NB4 (cell line): ENCODE measurements at places on chromosomes 11 and 22.

DNA sequence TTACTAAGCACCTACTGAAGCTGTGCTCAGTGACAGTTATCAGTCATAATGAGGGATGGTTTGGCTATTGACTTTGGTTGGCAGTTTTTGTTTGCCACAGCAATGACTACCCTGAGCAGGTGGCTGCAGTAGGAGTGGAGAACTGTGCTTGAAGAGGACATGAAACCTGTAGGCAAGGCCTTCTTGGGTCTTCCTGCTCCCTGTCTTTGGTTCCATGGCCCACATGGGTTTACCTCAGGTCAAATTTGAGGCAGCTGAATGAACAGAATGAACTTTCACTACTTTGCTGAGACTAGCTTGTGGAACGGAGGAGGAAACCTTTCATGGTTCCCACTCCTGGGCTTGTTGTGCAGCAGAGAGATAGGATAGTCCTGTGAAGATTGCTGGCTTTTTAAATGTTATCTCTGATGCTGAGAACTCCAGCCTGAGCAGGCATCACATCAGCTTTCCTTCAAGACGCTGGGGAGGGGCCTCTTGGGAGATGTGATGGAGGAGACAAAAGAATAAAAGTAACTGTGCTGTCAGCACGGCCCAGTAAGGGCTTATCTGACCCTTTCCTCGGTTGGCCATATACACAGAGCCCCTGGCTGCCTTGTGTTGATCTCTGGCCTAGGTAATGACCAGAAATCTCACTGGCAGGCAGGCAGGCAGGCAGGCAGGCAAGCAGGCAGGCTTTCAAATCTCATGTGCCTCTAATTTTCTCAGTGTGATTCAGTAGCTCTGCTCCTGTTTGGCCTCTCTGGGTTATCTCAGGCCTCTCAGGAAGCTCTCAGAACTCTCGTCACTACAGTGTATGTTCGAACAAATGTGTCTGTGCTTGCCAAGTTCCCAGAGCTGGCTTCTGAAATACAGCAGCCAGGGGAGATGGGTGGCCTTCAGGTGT lies 12.0 kb downstream of the STIM1 start:
- no peak for DNase-seq

- peak; percentile 10 for DNase-seq
Measured at GRCh38 chr22:25903294-25903693, 161.3 kb downstream of the MYO18B start.

DNA sequence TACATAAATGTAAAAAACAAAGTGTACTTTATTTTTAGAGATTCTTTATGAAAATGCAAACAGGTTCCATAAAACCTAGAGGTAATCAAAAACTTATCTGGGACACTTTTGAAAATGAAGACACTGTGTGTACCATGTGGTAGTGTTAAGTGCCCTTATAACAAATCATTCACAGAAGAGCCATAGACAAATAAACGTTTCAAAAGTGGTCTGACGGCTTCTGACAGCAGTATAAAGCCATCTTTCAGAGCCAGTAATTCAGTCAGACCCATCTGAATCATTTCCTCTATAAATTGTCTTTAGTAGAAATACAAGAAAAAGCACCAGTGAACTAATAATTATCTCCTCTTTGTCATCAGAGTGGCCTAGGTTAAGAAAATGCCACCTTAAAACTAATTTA lies 100.0 kb downstream of the PAX6 start:
- DNase-seq: no peak

DNA sequence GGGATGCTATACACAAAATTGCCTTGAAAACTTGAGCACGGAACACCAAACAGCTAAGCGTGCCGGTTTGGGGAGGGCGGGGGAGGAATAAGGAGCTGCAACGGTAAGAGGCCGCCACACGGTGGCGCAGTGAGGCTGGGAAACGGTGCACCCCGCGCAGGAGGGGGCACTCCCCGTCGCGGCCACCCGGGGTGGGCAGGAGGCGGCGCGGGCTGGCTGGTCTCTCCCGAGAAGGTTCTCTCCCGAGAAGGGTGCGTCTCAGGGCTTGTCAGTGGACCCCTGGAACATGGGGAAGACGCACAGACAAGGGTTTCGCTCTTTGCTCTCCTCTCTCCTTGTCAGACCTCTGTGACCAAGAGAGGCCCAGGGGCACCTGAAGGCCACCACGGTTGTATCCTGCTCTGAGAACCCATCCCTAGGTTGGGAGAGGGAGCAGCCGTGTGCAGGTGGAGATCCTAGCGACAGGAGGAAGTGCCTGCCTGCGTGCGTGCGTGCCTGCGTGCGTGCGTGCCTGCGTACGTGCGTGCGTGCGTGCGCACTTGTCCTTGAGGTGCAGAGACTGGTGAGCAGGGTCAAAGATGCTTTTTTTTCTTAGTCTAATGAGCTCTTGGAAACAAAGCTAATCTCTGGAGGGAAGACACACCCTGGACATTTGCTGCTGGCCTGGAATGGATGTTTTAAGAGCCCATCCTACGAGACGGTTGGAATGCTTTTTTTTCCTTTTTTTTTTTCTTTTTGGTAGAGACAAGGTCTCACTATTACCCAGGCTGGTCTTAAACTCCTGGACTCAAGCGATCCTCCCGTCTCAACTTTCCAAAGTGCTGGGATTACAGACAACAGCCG lies 18.1 kb upstream of the JAM3 start:
- DNase-seq: peak; percentile 70

DNA sequence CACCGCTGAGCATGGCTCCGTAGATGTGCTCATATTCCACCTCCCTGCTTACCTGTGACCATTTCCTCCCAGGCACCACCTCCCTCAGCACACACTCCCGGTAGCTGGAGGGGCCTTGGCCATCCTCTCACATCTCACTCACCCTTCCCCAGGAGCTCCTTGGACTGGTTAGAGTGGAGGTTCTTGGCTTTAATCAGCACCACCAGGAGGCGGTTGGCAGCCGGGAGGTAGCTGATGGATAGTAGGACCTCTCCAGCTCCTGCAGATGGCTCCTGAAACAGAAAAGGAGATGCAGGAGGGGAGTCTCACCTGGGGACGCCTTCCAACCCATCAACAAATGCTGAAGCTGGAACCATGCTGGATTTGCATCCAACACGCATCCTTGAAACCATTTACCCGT lies 39.9 kb downstream of the SYT13 start:
- DNase-seq: no peak

DNA sequence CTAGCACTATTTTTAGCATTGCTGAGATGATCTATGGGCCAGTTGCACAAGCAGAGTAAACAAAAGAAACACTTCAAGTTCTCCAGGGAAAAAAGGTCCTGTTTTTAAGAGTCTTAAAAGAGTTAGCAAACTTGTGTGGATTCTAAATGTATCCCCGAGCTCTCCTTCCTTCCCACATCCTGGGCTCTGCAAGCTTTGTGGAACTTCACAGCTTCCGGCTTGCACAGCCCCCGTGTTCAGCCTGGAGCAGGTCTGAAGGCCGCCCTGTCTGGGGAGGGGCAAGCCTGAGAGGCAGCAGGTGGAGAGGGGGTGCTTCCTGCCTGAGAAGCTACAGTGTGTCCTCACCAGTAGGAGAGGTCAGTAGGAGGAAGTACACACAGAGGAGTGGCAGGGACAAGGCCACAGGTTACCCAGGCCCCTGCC lies 35.1 kb upstream of the SUSD2 start:
- DNase-seq: peak; percentile 95

DNA sequence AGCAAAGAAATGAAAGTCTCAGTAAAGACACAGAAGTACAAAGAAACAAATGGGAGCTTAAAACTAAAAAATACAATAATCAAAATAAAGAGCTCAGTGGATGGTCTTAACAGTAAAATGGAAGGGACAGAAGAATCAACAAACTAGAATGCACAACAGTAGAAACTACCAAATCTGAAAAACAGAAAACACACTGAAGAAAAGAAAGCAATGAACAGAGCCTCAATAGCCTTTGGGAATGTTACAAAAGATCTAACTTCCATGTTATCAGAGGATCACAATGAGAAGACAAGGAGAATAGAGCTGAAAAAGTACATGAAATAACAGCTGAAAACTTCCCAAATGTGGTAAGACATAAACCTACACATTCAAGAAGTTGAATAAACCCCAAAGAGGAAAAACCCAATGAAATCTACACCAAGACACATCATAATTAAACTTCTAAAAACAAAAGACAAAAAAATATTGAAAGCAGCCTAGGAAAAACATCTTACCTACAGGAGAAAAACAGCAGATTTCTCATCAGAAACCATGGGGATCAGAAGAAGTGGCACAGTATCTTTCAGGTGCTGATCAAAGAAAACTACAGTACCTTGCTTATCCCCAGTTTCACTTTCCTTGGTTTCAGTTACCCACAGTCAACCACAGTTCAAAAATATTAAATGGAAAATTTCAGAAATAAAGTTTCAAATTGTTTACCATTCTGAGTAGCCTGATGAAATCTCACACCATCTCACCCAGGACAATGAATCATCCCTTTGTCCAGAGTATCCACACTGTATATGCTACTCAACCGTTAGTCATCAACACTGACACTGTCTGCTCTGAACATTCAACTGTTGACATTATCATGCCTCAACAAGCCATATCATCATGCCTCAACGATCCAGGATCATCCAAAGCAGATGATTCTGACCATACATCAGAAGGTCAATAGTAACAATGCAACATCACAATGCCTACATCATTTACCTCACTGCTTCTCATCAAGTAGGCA lies 22.2 kb downstream of the RRAS2 start:
- DNase-seq: no peak

DNA sequence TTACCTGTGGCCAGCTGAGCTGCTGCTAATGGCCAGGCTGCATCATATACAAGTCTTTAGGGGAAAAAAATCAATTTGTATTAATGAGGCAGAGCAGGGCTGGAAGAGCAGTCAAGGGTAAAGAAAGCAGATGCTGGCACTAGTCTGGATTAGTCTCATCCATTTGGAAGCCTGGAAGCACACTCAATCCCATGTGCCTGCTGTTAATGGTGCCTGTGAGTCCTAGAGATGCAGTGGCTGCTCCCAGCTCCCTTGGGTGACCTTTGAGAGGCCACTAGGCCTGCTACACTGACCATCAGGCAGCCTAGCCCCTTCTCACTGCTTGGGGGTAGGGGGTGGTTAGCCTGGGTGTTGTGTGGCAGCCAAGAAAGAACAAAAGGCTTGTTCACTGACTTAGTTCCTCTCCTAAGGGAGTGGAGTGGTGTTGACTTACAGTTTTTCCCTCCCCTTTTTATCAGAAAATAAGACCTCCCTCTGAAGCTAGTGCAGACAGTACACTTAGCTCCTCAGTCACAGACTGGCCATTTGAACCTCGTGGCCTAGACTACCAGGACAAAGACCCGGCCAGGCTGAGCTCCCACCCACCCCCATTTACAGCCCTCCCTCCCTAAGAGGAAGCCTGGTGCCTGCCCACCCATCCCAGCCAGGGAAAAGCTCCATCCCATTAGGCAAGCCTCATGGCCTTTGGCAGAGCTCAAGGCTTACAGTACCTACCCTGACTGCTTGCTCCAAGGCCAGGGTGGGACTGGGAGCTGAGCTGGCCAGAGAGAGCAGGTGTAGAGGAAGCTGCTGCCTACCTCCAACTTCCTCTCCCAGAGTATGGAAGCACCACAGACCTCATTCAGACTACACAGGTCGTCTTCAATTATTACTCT lies 7.8 kb downstream of the PIK3IP1 start:
- DNase-seq: no peak

- peak; percentile 6 for DNase-seq
Measured at GRCh38 chr11:98423933-98424332, 596.8 kb upstream of the CNTN5 start.

- DNase-seq: peak; percentile 79
Measured at GRCh38 chr11:12174477-12175143, 64.2 kb downstream of the MICAL2 start.

DNA sequence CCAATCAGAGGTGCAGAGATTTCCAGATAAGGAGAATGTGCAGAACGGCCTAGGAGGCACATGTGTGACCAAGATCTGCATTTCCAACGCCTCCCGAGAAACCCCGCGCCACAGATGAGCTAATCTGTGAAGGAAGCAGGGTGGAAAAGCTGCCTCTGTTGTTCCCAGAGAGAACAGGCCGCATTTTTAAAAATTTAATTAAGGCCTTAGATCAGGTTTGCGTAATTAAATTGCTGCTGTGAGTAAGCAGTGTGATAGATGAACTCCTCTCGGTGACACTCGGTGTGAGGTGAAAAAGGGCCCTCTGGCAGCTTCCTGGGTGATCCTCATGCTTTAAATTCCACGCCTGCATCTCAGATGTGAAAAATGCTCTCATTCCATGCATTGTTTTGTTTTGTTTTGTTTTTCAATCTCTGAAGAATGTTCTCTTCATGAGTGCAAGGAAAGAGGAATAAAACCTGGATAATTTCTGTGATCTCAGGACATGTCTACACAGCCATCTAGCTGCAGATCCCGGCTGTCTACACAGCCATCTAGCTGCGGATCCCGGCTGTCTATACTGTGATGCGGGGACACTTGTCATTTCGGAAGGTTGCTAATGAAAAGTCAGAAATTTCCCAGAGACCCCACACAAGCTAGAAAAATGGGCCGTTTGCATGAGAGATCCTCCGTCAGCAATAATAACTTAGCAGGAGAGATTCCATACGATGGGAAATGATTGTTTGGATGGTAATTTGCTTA lies 1398.9 kb downstream of the BRD1 start:
- no peak for DNase-seq

GRCh38 chr11:110207123-110207522 lies 89.3 kb downstream of the RDX start:
- DNase-seq: no peak

DNA sequence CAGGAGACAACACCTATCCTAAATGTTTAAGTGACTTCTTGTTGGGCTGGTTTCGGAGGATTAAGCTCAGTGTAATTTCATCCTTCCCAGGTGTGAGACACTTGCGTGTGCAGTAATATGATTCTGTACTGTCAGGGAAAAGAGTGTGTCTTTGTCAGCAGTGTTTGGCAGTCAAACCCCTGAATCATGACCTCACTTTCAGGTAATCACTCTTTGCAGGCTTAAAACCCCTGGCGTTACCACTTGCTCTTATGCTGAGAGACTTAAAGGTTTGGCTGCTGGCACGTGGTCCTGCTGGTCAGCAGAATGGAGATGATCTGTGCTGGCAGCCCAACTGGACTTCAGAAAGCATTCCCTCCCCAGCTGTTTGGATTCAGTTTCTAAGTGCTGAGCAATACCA lies 56.1 kb downstream of the APIP start:
- DNase-seq: no peak

DNA sequence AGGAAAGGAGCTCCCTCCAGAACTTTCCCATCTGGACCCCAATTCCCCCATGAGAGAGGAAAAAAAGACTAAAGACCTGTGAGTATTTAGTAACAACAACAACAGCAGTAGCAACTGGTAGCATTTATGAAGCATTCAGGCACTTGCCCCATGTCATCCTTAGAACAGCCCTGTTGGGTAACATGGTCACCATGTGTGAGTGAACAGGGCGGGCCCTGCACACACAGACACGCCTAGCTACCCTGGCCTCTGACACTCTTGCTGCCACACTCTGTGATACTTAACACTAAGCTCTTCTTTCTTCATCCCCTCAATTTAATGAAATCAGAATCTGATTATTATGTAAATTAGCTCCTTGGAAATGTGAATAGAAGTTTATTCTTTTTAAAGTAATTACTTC lies 26.1 kb upstream of the SLC25A18 start:
- DNase-seq: no peak

GRCh38 chr22:24426436-24426835 lies 963 bp upstream of the ADORA2A start:
- DNase-seq: no peak
